ENCODE measurements at places on chromosomes 5 and 9.
A peak's percentile ranks its signal among the peaks of the same experiment; 100 is the strongest.

DNA sequence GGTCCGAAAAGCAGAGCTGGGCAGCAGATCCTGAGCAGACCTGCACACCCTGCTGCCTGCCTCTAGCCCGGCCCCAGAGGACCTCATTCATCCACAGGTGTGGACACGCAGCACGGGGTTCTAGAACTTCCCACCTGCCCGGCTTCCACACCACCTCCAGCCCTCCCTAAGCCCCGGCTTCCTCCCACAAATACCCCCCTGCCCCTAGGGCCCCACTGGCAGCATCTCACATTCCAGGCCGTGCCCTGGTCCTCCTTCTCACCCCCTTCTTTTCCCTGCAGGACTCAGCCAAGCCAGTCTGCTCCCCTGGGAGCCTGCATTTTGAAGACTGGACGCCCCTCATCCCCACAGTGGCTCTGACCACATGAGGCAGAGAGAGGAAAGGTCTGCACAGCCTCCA lies 138.9 kb downstream of the ADAMTS2 start:
- DNase-seq: no peak

DNA sequence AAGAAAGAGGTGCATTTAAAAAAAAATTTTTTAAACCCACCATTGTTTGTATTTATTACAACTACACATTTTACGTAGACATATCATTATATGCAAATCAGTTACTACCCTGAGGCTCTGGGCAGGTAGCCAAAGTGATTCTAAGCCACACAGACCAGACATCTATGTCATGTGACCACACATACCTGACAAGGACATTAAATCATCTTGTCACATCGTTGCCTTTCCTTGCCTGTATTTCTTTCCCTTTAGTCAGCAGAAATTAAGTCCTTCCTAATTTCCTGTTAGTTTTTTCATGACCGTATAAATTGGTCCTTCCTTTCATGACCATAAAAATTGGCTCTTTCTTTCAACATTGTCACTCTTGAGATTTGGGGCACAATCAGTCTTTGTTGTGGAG lies 134.2 kb upstream of the MARCHF11 start:
- no peak for DNase-seq

- DNase-seq: no peak
These were observed 11.1 kb downstream of the BRD3 start for GRCh38 chr9:134056483-134057306.

GRCh38 chr5:66143473-66144073 lies 527 bp upstream of the SREK1 start:
- no peak for DNase-seq

DNA sequence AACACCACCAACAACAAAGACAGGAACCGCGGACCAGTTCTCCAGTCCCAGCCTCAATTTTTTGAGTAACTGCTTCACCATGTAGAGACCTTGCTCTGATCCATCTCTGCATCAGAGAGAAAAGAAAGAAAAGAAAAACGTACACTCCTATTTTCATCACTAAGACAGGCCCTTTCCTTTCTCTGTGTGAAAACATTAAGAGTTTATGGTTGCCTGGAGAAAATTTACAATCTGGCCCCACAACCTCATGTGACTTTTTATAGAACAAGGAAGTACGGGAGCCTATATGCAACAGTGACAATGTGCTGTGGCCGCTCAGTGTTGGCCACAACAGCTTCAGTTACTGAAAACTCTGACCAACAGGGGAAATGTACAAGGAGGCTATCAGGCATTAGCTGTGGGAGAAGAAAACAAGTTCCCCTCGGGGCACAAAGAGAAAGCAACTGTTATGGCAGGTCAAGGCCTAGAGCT lies 272.9 kb upstream of the PTGER4 start:
- DNase-seq: peak; percentile 45
